ENCODE measurements at places on chromosomes 16 and 17. TPM values are rescaled to one million over a fixed set of nuclear protein-coding genes. Genes with fewer than 3 reads are reported as not detected.

Gene TPPP3
- 15.5 TPM for total RNA-seq

DNA sequence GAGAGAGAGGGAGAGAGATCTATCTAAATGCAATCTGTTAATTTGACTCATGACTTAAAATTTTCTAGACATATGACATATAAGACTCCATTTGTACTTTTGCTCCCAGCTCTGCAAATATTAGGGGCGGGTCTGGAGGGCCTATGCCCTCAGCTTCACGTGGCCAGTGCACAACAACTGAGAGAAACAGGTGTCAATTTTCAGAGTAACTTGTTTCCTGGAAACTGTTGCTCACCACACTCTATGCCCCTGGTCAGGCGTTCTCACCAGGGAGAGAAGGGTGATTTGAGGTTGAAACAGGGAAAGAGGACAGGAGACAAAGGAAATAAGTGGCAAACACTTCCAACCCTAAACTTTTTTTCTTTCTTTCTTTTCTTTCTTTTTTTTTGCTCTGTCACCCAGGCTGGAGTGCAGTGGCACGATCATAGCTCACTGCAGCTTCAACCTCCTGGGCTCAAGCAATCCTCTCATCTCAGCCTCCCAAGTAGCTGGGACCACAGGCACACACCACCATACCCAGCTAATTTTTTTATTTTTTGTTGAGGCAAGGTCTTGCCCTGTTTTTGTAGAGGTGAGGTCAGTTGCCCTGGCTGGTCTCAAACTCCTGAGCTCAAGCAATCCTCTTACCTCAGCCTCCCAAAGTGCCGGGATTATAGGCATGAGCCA lies 270.0 kb downstream of the SLC39A11 start:
- DNase-seq: no peak
- H3K4me1 ChIP-seq: no peaks in the 10 kb centered on the region
- no peak overlapping the region for H3K27ac ChIP-seq

Gene SULT1A2
- total RNA-seq: 1.1 TPM

Gene CLEC10A
- 2.9 TPM for total RNA-seq

DNA sequence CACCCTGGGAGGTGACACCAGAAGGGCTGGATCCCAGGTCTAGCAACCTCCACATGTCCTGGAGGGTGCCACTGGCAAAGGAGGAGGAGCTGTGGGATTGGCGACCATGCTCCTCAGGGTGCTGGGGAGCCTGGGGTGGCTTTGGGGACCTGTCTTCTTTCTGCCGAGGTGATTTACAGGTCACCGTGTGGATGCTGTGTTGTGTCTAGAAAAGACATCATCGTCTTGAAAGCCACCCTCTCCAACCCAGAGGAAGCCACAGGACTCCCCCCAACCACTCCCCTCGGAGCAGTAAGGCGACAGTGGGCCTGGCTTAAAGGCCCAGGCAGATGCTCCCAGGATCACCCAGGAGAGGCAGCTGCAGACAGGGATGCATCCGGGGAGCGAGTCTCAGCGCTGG lies 29.7 kb upstream of the FASN start:
- H3K4me3 ChIP-seq: no peak overlapping the region
- no peaks in the 10 kb centered on the region for H3K27me3 ChIP-seq
- no peaks in the 10 kb centered on the region for H3K4me1 ChIP-seq
- H3K27ac ChIP-seq: no peak overlapping the region
- H3K36me3 ChIP-seq: peaks cover 5% of the 10 kb centered on the region
- no peak for DNase-seq

Gene BICDL2
- 0.05 TPM for total RNA-seq

DNA sequence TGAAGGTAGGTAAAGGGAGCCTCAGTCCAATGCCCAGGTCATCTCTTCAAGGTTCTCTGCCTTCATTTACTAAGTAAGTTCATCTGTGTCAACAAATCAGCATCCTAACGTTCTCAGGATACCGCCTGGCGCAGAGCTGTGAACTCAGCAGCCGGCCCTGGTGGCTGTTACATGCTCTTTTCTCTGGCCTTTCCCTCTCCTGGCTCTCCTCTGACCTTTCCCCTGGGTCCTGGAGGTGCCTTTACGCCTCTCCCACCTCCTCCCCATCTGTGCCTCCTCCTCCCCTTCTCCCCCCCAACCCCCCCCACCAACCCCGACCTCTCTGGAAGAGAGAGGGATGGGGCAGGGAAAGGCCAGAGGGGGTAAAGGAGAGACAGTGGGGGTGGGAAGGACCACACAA lies 19.5 kb downstream of the COTL1 start:
- H3K27ac ChIP-seq: peak overlapping the region; percentile 23
- H3K4me1 ChIP-seq: peaks cover 36% of the 10 kb centered on the region
- no peaks in the 10 kb centered on the region for H3K36me3 ChIP-seq
- no peak for DNase-seq
- peaks cover 18% of the 10 kb centered on the region for H3K27me3 ChIP-seq

DNA sequence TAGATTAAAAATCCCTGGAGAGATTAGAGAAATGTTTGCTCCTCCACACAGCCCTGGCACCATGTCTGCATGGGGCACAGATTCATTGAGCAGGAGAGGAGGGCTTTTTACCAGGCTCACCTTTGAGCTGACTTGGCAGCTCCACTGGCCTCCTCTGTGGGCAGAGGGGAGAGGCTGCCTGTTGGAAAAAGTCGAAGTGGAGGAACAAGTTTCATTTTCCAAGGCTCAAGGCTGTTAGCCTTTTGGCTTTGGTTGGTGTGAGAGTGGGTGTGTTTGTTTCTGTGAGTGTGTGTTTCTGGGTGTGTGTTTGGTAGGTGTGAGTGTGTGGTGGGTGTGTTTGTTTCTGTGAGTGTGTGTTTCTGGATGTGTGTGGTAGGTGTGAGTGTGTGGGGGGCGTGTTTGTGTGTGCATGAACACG lies 5.6 kb downstream of the TMEM238L start:
- DNase-seq: no peak
- H3K27ac ChIP-seq: no peak overlapping the region
- no peaks in the 10 kb centered on the region for H3K36me3 ChIP-seq
- H3K27me3 ChIP-seq: no peaks in the 10 kb centered on the region
- H3K4me1 ChIP-seq: peaks cover 11% of the 10 kb centered on the region

DNA sequence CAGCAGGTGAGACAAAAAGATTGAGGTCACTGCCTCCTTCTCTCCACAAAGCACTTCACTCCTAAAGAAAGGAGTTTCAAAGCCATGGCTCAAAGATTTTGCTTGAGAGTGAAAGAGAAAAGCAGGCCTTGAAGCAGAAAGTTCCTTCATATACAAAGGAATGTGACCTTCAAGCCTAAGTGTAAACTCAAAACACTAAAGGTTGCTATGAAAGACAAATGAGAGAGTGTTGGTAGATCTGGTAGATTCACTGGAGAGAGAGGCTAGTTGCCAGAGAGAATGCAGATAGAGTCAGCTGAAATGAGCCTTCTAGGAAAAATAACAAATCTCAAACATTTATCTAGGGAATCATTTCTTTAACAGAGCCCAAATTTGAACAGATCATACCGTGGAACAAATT lies 305.2 kb downstream of the CDH8 start:
- H3K4me1 ChIP-seq: no peaks in the 10 kb centered on the region
- no peak overlapping the region for H3K27ac ChIP-seq
- H3K27me3 ChIP-seq: no peaks in the 10 kb centered on the region
- no peaks in the 10 kb centered on the region for H3K36me3 ChIP-seq
- no peak for DNase-seq
- no peak overlapping the region for H3K4me3 ChIP-seq

- no peak overlapping the region for H3K4me3 ChIP-seq
- peaks cover 19% of the 10 kb centered on the region for H3K4me1 ChIP-seq
- DNase-seq: no peak
- peaks cover 24% of the 10 kb centered on the region for H3K36me3 ChIP-seq
Observed at GRCh38 chr16:84048270-84048669, 5.7 kb upstream of the SLC38A8 start.

GRCh38 chr17:35241520-35241919 lies 1.4 kb upstream of the SLFN5 start:
- H3K27me3 ChIP-seq: no peaks in the 10 kb centered on the region
- no peaks in the 10 kb centered on the region for H3K36me3 ChIP-seq
- H3K4me3 ChIP-seq: peak overlapping the region; percentile 91
- H3K27ac ChIP-seq: no peak overlapping the region
- no peak for DNase-seq

DNA sequence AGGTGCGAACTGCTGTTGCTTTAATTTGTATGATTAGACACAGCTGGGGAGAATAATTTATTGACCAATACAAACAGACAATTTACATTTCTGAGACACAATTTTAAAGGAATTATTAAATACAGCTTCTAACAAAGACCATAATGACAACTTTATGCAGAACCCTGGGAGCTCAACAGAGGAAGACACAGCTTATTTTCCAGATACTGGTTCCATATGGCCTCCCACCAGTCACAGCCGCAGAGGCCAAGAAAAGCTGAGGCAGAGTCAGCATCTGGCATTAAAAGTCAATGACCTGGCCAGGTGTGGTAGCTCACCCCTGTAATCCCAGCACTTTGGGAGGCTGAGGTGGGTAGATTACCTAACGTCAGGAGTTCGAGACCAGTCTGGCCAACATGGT lies 66.1 kb upstream of the BCAR1 start:
- H3K36me3 ChIP-seq: peaks cover 12% of the 10 kb centered on the region
- no peak overlapping the region for H3K4me3 ChIP-seq
- peaks cover 35% of the 10 kb centered on the region for H3K4me1 ChIP-seq
- H3K27ac ChIP-seq: peak overlapping the region; percentile 66

- DNase-seq: no peak
- H3K36me3 ChIP-seq: peaks cover 42% of the 10 kb centered on the region
- no peaks in the 10 kb centered on the region for H3K27me3 ChIP-seq
- peak overlapping the region; percentile 61 for H3K4me3 ChIP-seq
Observed at GRCh38 chr17:19385521-19385983, 1.4 kb downstream of the MFAP4 start.

DNA sequence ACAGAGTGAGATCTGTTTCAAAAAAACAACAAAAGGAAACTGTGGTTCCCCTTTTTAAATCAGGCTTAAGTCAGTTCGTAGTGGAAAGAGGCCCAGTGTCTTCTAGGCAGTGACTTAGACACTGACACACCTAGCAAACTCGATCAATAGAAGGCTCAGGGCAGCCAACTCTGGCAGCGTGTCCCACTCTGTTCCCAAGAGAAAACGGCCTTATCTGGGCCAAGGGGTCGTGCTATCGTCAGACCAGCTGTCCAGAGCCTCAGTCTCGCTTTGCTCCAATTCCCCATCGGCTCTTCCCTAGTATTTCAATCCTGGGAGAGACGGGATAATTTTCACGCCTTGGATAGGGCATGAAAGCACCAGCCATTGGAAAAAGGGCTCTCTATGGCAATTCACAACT lies 72.9 kb downstream of the SLC5A11 start:
- H3K27ac ChIP-seq: no peak overlapping the region
- DNase-seq: no peak
- H3K27me3 ChIP-seq: no peaks in the 10 kb centered on the region

Gene ST6GALNAC1
- total RNA-seq: 3.1 TPM

- DNase-seq: no peak
- H3K27ac ChIP-seq: no peak overlapping the region
- H3K4me1 ChIP-seq: no peaks in the 10 kb centered on the region
- no peaks in the 10 kb centered on the region for H3K36me3 ChIP-seq
- no peaks in the 10 kb centered on the region for H3K27me3 ChIP-seq
- H3K4me3 ChIP-seq: no peak overlapping the region
Observed at GRCh38 chr17:21113716-21114115, 13.0 kb upstream of the DHRS7B start.

GRCh38 chr16:57572978-57573728 lies 30.7 kb downstream of the ADGRG5 start:
- H3K27ac ChIP-seq: no peak overlapping the region
- H3K36me3 ChIP-seq: no peaks in the 10 kb centered on the region
- H3K4me3 ChIP-seq: no peak overlapping the region

- peaks cover 11% of the 10 kb centered on the region for H3K4me1 ChIP-seq
- peaks cover 20% of the 10 kb centered on the region for H3K36me3 ChIP-seq
- no peak overlapping the region for H3K4me3 ChIP-seq
- DNase-seq: no peak
- no peaks in the 10 kb centered on the region for H3K27me3 ChIP-seq
- H3K27ac ChIP-seq: no peak overlapping the region
Observed at GRCh38 chr17:18230288-18231141, 5.1 kb downstream of the LLGL1 start.

DNA sequence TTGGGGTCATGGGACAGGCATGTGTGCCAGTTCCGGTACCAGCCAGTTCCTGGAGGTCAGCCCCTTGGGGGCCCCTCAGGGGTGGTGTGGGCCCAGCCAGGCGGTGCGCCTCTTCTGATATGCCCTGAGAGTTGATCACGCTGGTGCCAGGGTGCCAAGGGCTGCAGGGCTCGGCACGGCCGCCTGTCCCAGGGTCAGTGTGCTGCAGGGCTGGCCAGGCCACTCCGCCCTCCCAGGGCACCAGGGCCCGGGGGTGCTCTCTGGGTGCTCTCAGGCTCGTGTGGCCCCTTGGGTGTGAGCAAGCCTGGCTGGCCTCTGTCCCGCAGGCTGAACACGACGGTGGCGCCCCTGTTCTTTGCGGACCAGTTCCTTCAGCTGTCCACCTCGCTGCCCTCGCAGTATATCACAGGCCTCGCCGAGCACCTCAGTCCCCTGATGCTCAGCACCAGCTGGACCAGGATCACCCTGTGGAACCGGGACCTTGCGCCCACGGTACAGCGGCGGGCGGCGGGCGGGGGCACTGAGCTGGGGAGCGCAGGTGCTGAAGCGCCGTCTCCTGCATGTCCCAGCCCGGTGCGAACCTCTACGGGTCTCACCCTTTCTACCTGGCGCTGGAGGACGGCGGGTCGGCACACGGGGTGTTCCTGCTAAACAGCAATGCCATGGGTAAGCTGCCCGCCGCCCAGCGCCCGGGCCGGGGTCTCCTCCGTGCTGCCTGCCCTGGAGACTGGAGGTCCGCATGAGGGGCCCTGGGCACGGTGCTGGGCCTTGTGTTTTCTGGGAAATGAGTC lies 6.0 kb downstream of the GAA start:
- no peak for DNase-seq
- peaks cover 7% of the 10 kb centered on the region for H3K36me3 ChIP-seq
- H3K27me3 ChIP-seq: no peaks in the 10 kb centered on the region
- H3K4me3 ChIP-seq: no peak overlapping the region

- H3K27me3 ChIP-seq: no peaks in the 10 kb centered on the region
- H3K27ac ChIP-seq: no peak overlapping the region
- no peak overlapping the region for H3K4me3 ChIP-seq
- H3K4me1 ChIP-seq: no peaks in the 10 kb centered on the region
- no peak for DNase-seq
Observed at GRCh38 chr17:28242791-28243190, 76.2 kb upstream of the TMEM97 start.

DNA sequence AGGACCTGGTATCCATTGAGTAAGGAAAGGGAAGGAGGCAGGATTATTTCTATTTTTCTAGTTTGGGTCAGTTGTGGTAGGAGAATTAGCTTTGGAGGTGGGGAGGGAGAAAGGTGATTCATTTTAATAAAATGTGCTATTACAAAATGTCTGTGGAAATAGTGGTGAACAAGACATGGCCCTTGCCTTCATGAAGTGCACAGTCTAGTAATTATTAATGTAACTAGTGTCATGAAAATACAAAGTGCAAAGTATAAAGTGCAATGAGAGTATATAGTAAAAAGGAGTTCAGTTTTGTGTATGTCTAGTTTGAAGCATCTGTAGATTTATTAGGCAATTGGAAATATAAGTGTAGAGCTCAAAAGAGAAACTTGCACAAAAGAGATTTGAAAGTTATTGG lies 11.9 kb downstream of the NFATC3 start:
- H3K27ac ChIP-seq: no peak overlapping the region
- peaks cover 49% of the 10 kb centered on the region for H3K4me1 ChIP-seq
- DNase-seq: no peak
- no peaks in the 10 kb centered on the region for H3K36me3 ChIP-seq
- no peak overlapping the region for H3K4me3 ChIP-seq

- DNase-seq: peak; percentile 16
- no peak overlapping the region for H3K27ac ChIP-seq
- H3K4me1 ChIP-seq: peaks cover 11% of the 10 kb centered on the region
- peak overlapping the region; percentile 58 for H3K4me3 ChIP-seq
Observed at GRCh38 chr16:31568577-31569359, 41.1 kb downstream of the AHSP start.

All from left ventricle myocardium inferior (tissue), 1 donor.